Activated T-helper 1 cell treated with anti-CD3 and anti-CD28 coated beads, Interleukin-2, amount 50 U/mL, for 16 hours (primary cell): ENCODE measurements at places on chromosomes 2 and 18.
A peak's percentile ranks its signal among the peaks of the same experiment; 100 is the strongest.

GRCh38 chr2:86037795-86038192 is 67.9 kb downstream of the POLR1A start:
- DNase-seq, result no peak

GRCh38 chr2:133500917-133501316 is 67.3 kb downstream of the NCKAP5 start:
- no peak for DNase-seq

GRCh38 chr2:66171530-66171929 is 263.4 kb upstream of the MEIS1 start:
- DNase-seq, result no peak

- no peak for DNase-seq
Measured at GRCh38 chr2:97718942-97719341, 5.6 kb downstream of the ZAP70 start.

GRCh38 chr2:118032169-118033013 is 18.5 kb upstream of the CCDC93 start:
- peak; percentile 13 for DNase-seq

GRCh38 chr2:241904011-241904718 is 34.6 kb downstream of the RTP5 start:
- no peak for DNase-seq

DNA sequence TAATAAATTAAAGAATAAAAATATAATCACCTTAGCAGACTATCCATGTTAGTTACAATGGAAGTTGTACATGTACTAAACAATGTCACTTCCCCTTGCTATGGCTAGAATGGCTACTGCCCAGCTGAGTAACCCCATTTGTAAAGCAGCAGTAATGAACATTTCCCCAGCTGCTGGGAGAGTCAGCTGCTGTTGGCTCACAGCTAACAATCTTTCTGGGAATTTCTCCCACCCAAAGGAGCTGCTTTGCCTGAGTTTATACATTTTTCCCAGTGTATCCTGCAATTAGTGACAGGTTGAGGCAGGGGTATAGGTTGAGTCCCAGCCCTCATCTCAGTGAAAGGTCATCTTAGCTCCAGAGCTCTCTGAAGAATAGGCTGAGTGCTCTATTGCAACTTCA is 665.6 kb upstream of the KLHL29 start:
- DNase-seq, result no peak

DNA sequence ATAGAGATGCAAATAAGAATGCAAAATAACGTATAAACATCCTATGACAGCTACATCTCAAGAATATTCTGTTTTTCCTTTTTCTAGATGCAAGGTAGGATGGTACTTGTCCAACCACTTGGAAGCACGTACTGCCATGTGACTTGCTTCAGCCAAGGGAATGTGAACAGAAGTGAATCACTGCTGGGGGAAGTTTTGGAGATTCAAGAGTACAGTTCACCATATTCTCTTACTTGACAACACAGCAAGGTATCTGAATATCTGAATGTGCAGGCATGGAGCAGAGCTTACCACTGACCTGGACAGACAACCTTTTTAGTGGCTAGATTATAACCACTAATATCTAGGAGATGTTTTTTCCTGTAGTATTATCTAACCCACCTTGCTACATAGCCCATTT is 53.0 kb downstream of the TRIP12 start:
- DNase-seq, result no peak

GRCh38 chr2:30282081-30282480 is 50.7 kb downstream of the LBH start:
- no peak for DNase-seq

GRCh38 chr18:59696311-59697235 is 650 bp downstream of the CCBE1 start:
- DNase-seq, result no peak

DNA sequence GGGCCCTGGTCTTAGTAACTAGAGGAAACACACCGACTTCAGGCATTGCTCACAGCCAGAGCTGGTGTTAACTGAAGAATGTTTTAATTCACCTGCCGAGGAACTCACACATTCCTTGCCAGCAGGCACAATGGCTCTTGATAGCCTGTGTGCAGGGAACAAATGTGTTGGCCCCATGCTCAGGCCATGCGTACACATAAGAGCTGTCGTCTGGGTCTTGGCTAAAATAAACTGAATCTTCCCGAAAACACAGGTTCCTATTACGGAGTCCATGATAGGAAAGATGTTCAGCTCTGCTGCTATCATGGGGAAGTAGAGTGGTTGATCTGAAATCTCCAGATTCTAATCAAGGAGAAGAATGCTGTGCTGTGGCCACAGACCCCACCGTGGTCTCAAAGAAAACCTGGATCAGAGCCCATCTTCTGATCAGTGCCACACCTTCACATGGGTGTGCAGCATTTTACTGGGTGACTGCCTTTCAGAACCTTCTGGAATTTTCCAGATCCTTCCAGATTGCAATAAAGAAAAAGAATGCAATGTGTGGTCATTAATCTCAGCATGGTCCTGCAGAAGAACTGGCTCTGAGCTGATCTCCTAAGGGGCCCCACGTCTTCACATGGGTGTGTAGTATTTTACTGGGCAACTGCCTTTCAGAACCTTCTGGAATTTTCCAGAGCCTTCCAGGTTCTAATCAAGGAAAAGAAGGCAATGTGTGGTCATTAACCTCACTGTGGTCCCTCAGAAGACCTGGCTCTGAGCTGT is 17.2 kb downstream of the MBP start:
- DNase-seq, result no peak

- DNase-seq, result no peak
Measured at GRCh38 chr2:100237163-100237562, 85.1 kb downstream of the LONRF2 start.

- no peak for DNase-seq
Measured at GRCh38 chr18:75269696-75270095, 59.1 kb downstream of the TSHZ1 start.

- DNase-seq, result no peak
Measured at GRCh38 chr2:76613330-76613729, 902.6 kb upstream of the GCFC2 start.

DNA sequence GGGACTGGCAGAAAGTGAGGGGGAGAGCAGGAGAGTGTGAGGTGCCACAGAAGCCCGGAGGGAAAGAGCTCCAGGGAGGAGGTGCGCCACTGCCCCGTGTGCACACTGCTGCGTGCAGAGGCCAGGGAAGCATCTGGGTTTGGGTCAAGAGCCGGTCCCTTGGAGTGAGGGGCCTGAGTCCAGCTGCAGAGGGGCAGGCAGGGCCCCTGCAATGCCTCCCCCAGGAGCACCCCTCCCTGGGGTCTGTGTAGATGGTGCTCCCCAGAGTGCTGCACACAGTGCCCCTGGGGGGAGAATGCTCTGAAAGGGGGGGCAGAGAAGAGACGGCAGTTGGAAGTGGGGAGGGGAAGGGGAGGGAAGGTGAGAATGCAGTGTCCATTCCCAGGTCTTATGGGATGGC is 3.7 kb upstream of the LIMS2 start:
- DNase-seq, result no peak

DNA sequence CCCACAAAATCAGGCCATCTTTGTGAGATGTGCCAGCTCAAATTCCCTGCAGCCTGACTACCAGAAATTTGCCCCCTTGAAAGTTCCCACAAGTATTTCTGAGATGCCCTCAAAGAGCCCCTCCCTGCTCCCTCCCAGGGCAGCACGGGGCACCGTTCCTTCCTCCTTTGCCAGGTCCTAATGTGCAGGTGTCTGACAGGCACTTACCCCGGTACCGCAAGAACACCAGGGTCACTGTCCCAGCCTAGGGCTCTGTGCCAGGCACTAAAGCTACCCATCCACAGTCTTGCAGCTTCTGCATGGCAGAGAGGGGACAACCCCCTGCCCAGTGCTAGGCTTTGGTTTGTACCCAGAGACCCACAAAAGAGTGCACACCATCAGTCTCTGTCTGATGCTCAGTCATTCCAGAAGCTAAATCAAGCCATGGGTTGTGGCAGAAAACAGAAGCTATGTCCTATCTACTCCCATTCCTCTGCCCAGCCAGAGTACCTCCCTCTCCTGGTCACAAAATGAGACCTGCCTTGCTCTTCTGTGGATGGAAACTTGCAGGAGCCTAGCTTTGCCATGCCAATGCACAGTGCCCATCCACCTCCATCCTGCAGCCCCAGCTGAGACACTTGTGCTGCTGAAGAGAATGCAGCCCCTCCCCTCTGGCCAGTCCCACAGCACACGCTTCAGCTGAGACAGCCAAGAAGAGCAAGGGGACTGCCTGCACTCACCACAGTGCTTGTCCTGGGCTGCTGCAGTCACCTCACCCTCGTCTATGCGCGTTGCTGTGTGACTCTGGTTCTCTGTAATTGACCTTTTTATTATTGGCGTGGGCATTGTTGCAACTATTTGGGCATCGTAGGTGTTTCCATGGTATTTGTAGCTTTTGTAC is 48.7 kb downstream of the INPP5D start:
- no peak for DNase-seq

GRCh38 chr2:5690286-5690685 is 1.9 kb upstream of the SOX11 start:
- DNase-seq, result no peak

GRCh38 chr2:207869784-207870778 is 100.4 kb upstream of the FZD5 start:
- no peak for DNase-seq

- DNase-seq, result no peak
Measured at GRCh38 chr2:32189011-32189410, 23.3 kb downstream of the SLC30A6 start.

- DNase-seq, result peak; percentile 16
Measured at GRCh38 chr2:133844214-133844892, 276.1 kb upstream of the NCKAP5 start.
